ENCODE measurements at places on chromosomes 11 and 22.

DNA sequence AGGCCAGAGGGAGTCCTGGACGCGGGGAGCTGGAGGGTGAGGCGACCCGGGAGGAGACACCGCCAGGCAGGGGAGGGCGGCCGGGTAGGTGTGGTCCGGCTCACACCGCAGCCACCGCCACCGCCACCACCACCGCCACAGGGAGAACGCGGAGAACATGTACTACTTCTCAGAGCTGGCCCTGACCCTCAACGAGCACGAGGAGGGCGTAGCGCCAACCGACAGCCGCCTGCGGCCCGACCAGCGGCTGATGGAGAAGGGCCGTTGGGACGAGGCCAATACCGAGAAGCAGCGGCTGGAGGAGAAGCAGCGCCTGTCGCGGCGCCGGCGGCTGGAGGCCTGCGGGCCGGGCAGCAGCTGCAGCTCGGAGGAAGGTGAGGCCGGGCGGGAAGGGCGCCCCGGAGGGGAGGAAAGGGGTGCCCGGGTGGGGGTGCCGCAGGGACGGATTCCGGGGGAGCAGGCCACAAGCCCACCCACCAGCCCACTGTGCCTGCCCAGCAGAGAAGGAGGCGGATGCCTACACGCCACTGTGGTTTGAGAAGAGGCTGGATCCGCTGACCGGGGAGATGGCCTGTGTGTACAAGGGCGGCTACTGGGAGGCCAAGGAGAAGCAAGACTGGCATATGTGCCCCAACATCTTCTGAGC, 62.8 kb downstream of the MORC2 start:
- no peak for DNase-seq

DNA sequence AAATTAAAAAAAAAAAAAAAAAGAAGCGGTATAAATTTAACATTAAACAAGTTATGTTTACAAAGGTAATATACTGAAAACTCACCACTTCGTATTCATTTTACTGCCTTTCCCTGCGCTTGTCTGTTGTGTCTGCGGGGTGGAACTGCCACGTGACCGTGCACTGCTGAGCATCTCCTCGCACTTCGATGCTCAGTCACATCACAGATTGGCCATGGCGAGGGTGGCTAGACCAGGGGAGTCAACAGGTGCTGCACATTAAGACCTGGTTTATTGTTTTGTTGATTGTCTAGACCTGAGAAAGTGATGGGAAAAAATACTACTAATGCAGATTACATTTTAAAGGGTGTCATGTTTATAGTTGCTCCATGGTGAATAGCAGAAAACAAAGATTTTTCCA, 22.8 kb upstream of the TUB start:
- no peak for DNase-seq

- DNase-seq, result no peak
Measured at GRCh38 chr11:47857892-47858543, 9.9 kb upstream of the NUP160 start.

DNA sequence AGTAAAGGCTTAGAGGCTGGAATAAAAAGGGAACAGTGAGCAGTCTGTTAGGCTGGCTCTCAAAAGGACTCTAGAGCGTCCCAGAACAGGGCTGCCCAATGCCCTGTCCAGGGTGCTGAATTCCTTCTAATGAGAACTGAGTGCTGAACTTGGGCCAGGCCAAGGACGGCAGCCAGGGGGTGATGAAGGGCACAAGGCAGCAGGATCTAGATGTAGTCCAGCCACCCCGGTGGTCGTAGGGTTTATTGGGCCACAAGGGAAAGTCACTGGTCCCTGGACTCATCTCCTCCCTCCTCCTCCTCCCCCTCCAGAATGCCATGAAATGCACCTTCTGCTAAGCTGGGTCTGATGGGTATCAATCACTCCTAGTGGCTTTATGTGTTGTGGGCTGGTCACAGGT, 19.2 kb downstream of the NPTXR start:
- peak; percentile 13 for DNase-seq

- DNase-seq, result no peak
Measured at GRCh38 chr11:17076517-17077239, 789 bp downstream of the RPS13 start.

GRCh38 chr11:89521294-89521693, 30.1 kb upstream of the NOX4 start:
- no peak for DNase-seq

DNA sequence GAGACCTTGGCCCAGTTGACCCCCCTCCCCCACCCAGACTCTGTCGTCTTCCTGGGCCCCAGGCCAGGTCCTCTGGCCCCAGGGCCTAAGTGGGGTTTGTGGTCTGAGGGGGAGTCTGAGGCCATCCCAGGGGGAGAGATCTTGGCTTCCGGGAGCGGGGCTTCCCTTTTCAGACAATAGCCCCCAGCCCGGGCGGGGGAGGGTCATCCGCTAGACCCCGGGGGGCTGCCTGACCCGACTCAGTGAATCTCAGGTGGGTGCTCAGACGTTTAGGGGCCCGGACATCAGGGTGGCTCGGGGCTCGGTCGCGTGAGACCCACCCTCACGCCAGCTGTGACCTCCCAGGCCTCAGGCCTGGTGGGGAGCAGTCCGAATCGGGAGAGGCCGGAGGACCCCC, 609 bp downstream of the MAPK11 start:
- no peak for DNase-seq

DNA sequence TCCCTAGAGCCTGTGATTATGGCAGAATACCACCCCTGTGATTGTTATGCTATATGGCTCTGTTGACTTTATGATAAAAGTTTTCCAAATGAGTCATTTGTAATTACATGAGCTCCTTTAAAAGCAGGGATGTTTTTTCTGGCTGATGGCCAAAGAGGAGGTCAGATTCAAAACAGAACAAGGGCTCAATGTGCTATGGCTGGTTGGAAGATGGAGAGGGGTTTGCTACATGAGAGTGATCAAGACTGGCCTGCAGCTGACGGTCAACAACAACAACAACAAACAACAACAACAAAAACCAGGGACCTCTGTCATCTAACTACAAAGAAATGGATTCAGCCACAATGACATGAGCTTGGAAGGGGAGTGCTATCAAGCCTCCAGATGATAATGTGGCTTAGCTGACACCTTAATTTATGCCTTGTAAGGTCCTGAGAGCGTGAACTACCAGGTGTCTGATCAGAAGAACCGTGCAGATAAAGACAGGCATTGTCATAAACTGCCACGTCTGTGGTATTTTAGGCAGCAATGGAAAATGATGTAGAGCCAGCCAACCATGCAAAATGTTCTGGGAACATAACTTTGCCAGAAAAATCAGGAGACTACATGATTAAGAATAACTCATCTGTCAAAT, 47.2 kb downstream of the PIWIL3 start:
- no peak for DNase-seq

All from CD4-positive, alpha-beta T cell treated with Interleukin-17A for 1 hour (primary cell).